ENCODE measurements at places on chromosomes 5 and 9.

GRCh38 chr9:127550751-127551150 is 61.3 kb upstream of the STXBP1 start:
- DNase-seq, result no peak

DNA sequence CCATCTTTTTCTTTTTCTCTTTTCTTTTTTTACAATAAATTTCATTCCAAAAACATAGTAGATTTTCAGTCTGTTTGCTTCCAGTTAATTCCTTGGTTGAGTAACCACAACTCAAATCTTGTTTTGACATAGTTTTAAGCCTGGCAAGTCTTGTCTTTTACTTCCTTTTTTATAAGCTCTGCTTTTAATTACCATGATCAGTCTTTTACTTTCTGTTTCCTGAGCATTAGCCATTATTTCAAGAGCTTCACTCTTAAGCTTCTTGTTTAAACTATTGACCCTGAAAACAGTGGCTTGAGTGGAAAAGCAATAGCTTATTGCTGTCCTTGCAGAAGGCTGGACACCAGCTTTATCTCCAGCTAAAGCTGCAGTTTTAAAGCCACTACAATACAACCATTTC is 1363.3 kb downstream of the MAT2B start:
- DNase-seq, result no peak

DNA sequence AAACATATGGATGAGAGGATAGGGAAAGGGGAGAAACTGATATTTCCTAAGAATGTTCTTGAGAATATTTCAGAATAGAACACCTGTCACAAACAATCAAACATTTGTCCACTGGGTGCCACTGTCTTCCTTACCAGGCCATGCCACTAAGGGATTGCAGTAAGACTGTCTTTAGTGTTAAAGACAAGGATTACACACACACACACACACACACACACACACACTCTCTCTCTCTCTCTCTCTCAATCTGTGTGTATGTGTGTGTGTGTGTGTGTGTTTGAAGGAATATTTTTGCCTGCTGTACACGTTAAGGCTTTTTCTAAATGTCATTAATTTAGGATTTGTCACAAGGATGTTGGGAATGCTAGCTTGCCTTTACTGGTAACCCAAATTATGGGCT is 54.4 kb downstream of the CCDC192 start:
- DNase-seq, result no peak

- no peak for DNase-seq
These were observed 320 bp downstream of the PCDHB1 start for GRCh38 chr5:141051521-141051866.

- no peak for DNase-seq
These were observed 71.1 kb downstream of the LPAR1 start for GRCh38 chr9:110967196-110967595.

- DNase-seq, result no peak
These were observed 79.3 kb downstream of the FOXD1 start for GRCh38 chr5:73369278-73369677.

- no peak for DNase-seq
These were observed 9.3 kb downstream of the CDO1 start for GRCh38 chr5:115806986-115807653.

DNA sequence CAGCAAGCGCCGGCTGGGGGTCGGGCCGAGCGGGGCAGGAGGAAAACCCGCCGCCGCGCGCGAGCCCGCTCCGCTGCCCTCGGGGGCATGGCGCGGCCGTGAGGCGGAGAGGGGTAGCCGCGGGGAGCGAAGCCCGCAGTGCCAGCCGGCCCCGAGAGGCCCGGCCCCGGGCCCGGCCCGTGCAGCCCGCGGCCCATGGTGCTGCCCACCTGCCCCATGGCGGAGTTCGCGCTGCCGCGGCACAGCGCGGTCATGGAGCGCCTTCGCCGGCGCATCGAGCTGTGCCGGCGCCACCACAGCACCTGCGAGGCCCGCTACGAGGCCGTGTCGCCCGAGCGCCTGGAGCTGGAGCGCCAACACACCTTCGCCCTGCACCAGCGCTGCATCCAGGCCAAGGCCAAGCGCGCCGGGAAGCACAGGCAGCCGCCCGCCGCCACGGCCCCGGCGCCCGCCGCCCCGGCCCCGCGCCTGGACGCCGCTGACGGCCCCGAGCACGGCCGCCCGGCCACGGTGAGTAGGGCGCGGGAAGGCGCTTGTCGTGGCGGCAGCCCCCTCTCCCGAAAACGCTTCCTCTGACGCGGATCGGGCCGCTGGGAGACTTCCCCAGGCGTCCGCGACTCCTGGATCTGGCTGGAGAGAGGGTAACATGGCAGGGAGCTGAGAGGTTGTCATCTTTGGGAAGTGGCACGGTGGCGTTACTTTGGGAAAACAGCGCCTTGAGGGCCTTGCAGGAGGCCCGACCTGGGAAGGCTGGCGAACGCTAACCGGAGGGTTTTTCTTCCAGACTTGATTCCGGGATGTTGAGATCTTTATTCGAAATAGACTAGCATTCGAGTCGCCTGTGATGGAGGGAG is 523 bp downstream of the MAML1 start:
- no peak for DNase-seq

DNA sequence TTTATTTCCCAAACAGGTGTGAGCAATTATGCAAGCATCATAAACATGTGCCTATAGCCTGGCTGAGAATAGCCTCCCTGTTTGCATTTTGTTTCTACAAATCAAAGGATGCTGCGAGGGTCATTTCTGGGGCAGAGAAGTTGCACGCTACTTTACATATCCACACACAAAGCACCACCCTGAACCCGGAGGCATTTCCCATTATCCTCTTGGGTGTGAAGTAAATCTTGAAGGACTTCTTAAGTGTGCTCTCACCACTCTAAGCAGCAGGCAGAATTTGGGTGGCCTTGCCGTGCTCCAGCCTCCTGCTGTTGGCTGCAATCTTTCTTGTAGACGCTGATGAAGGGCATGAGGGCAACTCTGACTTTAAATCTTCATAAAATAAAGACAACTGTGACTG is 124.0 kb upstream of the TLE4 start:
- no peak for DNase-seq

DNA sequence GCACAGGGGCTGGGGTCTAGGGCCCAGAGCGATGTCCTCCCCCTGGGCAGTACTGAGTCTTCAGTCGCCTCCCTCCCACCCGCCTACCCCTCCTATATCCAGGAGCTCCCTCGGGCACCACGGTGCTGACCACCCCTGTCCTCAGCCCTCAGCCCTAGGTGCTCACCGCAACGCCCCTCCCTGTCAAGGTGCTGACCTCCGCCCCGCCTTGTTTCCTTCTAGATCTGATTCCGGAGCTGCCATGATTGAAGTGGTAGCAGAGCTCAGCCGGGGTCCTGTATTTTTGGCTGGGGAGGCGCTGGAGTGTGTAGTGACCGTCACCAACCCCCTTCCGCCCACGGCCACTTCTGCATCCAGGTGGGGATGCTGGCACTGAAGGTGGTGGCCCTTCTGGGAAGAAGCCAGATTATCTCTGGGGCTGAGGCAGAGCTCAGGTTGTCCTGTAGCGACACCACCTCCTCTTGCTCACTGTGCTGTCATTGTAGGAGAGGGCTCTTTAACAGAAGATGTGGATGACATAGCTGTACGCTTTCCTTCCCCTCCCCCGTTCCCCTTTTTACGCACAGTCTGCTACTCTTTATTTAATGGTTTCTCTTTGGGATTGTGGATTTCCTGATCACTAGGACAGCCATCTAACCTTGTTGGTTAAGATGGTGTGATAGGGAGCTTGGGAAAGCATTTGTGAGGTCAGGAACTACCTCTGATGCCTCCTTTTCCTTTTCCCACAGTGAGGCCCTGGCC is 598 bp downstream of the RGP1 start:
- no peak for DNase-seq

- DNase-seq, result no peak
These were observed 40.3 kb upstream of the EQTN start for GRCh38 chr9:27337236-27337635.

DNA sequence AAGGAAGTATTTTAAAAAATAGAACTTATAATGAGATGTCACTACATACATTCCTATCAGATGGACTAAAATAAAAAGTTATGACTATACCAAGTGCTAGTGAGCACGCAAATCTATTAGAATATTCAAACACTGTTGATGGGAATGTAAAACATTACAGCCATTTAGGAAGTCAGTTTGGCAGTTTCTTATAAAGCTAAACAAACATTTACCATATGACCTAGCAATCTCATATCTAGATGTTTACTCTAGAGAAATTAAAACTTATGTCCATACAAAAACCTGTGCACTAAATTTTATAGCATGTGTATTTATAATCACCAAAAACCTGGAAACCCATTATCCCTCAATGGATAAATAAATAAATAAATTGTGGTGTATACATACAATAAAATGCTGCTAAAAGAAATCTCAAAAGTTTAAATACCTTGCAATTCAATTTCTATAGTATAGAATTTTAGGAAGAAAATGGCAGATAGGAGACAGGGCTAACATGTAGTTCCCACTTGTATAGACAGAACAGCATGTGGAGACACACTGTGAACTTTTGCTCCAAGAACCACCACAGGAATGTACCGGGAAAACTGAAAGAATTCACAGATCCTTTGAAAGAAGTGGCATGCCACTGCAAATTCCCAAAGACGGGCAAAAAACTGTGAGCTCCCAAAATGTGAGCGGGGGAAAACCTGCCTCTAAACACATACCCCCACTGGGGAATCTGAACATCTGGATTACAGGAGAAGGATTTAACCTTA is 174.6 kb upstream of the SPEF2 start:
- no peak for DNase-seq

DNA sequence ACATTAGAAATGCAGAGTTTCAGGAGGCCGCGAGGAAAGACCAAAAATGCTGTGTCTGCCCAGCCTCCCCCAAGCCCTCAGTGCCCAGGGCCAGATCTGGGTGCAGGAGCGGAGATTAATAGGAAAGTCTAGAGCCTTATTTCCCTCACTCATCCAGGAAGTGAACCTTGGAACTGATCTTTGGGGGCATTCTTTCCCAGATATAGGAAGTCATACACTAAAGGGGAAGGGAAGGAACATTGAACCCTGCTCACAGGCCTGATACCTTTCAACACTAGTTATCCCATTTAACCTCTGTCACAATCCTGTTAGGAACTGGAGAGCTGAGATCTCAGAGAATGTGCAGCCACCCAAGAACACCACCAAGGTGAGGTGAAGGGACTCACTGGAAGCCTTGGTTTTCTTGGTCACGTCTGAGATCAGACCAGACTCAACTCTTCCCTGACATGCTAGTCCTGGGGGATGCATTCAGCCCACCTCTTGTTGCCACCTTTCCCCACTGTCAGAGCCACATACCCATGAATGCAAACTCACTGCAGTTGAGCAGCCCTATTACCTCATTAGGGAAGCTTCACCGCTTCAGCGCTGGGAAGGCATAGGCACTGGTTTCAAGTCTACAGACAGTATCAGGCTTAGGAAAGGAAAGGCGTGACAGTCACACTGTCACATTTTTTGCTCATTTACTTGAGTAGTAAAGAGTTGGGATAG is 95.0 kb downstream of the KIAA1958 start:
- DNase-seq, result no peak

- no peak for DNase-seq
These were observed 125.0 kb downstream of the TRIO start for GRCh38 chr5:14267991-14268708.

DNA sequence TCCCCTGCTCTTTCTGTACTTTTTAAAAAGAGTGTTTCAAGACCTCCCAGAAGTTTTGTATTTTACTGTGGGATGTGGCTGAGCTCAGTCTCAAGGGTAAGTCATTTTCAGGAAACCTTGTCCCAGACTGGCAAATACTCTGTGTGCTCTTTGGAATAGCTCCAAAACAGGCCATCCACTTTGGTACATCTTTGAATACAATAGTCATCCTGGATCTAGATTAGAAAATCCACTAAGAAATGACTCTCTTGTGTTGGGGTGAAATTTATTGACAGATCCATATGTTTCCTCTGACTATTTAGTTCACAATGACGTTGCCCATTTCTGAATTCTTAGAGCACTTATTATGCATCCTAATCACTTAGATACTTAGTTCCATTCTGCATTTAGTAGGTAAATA is 95.2 kb downstream of the PLCXD3 start:
- no peak for DNase-seq

DNA sequence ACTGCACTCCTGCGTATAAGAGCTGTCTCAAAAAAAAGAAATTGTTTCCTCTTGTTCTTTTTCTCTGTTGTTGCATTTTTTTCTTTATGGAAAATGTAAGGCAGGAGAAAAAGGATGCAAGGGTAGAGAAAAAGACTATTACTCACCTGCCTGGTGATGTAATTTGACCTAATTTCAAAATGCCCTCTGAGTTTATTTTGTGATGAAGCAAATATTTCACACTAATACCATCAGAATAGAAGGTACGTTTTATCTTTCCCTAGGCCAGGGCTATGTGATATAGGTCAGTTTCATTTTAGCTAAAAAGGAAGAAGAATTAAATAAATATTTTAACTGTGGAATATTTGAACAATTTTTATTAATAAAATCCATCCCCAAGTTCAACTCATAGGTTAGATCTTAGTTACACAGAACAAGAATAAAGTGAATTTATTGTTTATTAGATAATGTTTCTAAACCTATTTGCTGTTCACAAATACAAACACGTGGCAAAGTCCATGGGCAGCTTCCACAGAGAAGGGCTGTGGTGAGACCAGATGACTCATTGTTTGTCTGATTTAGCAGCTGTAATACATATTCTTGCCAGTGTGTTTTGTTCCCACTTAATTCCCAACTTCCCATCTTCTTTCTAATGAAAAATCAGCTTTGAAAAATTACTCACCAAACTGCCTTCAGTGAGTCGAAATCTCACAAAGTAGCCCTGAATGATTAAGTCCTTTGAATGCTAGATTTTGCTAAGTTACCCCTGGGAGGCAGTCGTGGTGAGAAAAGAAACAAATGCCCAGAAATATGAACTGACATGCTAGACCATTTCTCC is 52.8 kb upstream of the CCDC112 start:
- DNase-seq, result no peak

GRCh38 chr5:172848419-172848818 is 14.4 kb downstream of the ERGIC1 start:
- no peak for DNase-seq

- no peak for DNase-seq
These were observed 27.1 kb downstream of the GSN start for GRCh38 chr9:121294866-121295661.

DNA sequence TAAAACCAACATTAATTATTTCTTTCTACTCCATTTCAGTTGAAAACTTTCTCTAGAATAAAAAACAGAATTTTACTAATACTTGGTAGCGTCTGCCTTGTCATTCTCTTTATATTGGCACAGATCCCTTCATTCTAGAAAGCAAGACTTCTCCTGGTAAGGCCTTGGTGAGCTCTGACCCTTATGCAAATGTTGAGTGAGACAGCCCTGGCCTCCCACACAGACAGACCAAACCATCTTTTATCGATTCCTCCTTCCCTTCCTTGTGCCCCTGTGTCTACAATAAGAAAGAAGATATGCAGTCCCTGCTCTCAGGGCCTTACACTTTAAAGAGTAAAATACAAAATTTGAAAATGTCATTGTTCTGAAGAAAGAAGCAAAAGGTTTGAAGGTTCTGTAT is 262.2 kb downstream of the EFNA5 start:
- no peak for DNase-seq

GRCh38 chr9:75149841-75150241 is 61.5 kb downstream of the OSTF1 start:
- no peak for DNase-seq

- no peak for DNase-seq
These were observed 4.3 kb downstream of the CDHR2 start for GRCh38 chr5:176553260-176554085.

- no peak for DNase-seq
These were observed 28.1 kb downstream of the CARTPT start for GRCh38 chr5:71747182-71747581.

All from activated CD8-positive, alpha-beta memory T cell treated with anti-CD3 and anti-CD28 coated beads for 1 hour (primary cell).